NCI-H748 treated with DMSO at 0.1 percent for 48 hours (cell line): ENCODE measurements at places on chromosomes 7 and 10.

DNA sequence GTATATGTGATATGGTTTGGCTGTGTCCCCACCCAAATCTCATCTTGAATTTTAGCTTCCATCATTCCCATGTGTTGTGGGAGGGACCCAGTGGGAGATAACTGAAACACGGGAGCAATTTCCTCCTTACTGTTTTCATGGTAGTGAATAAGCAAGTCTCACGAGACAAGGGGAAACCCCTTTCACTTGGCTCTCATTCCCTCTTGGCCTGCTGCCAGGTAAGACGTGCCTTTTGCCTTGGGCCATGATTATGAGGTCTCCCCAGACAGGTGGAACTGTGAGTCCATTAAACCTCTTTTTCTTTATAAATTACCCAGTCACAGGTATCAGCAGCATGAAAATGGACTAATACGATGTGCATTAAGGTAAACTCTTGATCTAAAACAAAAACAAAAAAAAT lies 357.1 kb upstream of the AOAH start:
- DNase-seq = peak; percentile 27

- peak; percentile 20 for DNase-seq
These were observed 337.0 kb downstream of the CRPPA start for GRCh38 chr7:16084370-16084769.

- no peak for DNase-seq
These were observed 35.9 kb downstream of the PKD1L1 start for GRCh38 chr7:47912332-47912731.

DNA sequence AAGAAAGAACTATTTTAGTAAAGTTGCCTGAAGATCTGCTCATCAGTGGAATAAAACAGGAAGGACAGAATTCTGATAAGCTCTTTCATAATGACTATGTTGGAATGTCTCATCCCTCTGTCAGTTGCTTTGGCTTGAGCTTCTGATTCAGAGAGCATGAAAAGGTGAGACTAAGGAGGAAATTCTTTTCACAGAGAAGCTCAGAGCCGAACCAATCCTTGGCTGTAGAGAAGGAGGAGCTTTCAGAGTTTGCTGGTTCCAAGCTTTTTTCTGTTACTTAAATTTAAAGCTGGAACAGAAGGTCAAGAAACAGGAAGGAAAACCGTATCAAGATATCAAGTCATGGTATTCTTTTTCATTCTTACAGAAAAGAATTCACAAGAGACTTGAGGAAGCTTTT lies 24.0 kb downstream of the GSTO2 start:
- DNase-seq = no peak

GRCh38 chr7:157986051-157986450 lies 601.6 kb downstream of the PTPRN2 start:
- DNase-seq = no peak

GRCh38 chr10:85638797-85639196 lies 727.8 kb downstream of the GRID1 start:
- no peak for DNase-seq

DNA sequence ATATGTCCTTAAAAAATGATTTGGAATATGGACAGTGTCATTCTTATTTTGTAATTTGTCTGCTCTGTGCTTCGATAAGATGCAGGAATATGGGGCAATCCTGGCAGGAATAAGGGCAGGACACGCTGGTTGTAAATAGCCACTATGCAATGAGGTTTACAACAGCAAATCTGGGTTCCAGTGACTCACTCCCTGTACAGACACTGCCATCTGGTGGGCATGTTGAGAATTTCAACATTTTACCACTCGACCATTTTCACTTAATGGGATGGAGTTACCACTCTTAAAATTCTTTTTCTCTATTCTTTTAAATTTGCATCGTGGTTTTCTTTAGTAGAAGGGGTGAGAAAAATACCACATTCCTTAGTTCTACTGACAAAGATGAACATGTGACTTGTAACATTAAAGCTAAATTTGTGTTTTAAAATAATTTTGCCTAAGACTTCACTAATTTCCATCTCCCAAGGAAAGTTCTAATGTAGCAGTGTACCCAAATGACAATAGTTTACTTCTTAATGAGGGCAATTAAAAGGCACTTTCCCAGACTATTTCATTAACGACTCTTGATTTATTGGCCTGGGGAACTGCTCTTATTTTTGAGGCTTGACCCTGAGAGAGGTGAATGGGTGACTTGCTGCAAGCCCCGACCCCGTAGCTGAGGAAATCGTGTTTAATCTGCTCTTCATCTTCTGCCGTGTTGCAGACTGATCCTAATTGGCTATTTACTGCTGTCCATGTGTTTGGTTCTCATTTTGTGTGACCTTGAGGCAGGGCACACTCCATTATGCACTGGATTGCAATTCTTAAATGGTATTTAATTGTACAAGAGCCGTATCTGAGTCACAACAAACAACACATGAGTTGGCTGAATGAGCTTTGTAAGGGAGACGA lies 173.6 kb upstream of the IMMP2L start:
- peak; percentile 65 for DNase-seq

- DNase-seq = no peak
These were observed 86.9 kb upstream of the ADAM12 start for GRCh38 chr10:126475074-126475691.

- DNase-seq = peak; percentile 51
These were observed 19.1 kb upstream of the TPK1 start for GRCh38 chr7:144854839-144855424.

DNA sequence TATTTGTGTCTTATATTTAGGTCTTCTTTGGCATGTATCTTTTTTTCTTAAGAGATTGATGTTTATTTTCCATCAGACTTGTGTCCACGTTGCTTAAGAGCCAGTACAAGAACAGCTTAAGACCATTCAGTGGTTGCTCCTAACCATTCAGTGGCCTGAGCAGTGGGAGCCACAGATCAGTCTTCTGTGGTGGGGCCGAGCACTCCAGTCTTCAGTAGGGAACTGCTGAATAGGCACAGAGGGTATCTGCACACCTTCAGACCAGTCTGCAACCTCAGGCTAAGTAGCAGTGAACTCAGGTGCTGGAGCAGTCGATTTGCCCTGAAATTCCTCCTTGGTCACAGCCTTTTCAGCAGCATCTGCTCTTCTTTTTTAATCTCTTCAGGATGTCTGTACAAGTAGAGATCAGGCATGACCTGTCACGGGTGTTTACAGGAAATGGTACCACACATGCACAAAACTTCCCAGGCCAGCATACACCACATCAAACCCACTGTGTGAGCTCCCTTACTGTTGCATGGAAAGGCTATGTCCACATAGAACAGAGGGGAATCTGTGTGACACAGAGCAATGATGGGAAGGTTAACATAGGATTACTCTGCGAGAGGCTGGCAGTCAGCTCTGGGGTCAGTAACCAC lies 51.5 kb downstream of the FAM107B start:
- DNase-seq = no peak

DNA sequence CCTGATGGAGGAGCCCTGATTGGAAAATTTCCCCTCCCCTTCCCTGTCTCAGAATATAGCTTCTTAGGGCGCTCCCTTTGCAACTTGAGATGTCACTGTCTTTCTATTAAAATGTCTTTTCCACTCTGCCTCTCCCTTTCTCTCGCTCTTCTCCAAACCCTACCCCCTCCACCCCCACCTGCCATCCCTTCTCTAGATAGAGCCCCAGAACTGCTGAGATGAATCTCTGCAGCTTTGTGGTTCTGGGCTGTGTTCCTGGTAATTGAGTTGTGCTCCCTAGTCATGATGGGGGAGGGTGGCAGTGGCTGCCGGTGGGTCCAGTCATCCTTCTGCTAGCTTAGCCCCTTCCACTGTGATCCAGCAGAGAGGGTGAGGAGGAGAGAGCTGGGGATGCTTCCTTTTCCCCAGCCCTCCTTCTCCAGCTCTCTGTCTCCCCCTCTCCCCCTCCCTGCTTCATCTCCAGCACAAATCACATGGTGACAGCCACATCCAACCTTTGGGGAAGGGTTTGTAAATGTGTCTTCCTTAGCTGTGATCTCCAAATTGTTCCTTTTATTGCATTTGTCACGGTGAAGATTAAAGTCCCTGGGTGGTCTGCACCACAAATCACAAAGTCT lies 50.8 kb upstream of the BTRC start:
- DNase-seq = no peak

- peak; percentile 43 for DNase-seq
These were observed 17.6 kb downstream of the ANXA11 start for GRCh38 chr10:80187465-80188409.
